ENCODE measurements at places on chromosomes 4 and X. TPM values are rescaled to one million over a fixed set of nuclear protein-coding genes. Genes with fewer than 3 reads are reported as not detected.

DNA sequence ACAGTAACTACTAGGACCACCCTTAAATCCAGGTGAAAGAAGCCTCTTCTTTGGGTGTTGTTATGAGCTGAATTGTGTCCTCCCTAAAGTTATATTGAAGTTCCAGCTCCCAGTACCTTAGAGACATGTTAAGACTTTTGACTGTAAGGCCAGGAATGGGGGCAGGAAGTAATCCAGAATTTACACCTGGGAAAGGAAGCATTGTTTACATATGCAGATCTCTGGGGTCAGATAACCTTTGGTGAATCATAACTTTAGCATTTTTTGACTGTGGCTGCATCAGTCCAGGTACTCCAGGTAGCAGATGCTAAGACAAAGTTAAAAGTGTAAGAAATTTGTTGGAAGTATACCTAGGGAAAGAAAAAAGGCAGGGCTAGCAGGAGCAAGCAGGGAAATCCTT is 104.9 kb upstream of the CENPE start:
- no peaks in the 10 kb centered on the region for H3K27me3 ChIP-seq
- no peak for DNase-seq
- no peaks in the 10 kb centered on the region for H3K36me3 ChIP-seq
- no peak overlapping the region for H3K4me3 ChIP-seq

GRCh38 chr4:99361268-99361898 is 8.8 kb upstream of the ADH1C start:
- no peak overlapping the region for H3K4me3 ChIP-seq
- no peaks in the 10 kb centered on the region for H3K27me3 ChIP-seq
- H3K27ac ChIP-seq, result no peak overlapping the region
- no peaks in the 10 kb centered on the region for H3K36me3 ChIP-seq
- H3K4me1 ChIP-seq, result no peaks in the 10 kb centered on the region

DNA sequence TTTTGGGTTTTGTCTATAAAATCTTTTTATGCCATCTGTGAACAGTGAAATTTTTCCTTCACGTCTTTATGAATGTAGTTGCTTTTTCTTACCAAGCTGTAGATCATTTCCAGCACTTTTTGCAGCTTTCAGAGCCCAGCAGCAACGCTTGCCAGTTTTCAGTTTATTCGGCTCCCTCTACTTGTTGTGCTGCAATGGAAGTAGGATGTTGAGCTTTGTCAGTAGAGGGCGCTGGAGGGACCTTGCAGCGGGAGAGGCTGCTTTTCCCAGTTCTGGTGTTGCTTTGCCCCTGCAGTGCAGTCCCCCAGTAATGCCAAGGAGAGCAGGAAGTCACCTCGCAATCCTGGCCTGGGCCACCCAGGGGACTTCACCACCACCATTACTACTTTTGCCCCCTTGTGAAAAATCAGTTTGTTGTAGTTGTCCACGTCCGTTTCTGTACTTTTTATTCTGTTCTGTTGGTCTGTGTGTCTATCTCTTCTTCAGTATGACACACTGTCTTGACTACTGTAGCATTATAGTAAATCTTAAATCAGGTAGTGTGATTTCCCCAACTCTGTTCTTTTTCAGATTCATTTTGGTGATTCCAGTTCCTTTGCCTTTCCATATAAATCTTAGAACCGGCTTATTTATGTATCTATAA is 21.8 kb downstream of the CMC4 start:
- no peak overlapping the region for H3K27ac ChIP-seq
- DNase-seq, result peak; percentile 29
- H3K36me3 ChIP-seq, result peaks cover 2% of the 10 kb centered on the region
- H3K4me3 ChIP-seq, result no peak overlapping the region

GRCh38 chr4:107068116-107068515 is 32.0 kb upstream of the DKK2 start:
- no peaks in the 10 kb centered on the region for H3K27me3 ChIP-seq
- H3K27ac ChIP-seq, result no peak overlapping the region
- DNase-seq, result no peak
- H3K4me3 ChIP-seq, result no peak overlapping the region
- no peaks in the 10 kb centered on the region for H3K36me3 ChIP-seq

DNA sequence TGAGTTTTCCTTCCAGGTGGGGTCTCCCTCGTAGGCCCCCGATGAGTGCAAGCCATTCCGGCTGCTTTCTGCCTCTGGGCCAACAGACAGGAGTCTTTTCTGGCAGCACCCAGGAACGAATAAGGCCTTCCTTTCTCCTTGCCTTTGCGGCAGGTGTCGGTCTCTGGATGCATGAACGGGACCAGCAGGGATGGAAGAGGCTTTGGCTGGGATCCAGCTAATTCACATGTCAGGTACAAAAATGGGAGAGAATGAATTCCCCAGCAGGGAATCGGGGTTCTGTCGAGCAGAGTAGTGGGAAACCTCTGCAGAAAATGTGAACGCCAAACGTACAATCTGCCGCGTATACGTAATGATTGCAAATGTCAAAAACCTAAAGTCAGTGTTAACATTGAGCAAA is 146.1 kb upstream of the TBL1X start:
- no peaks in the 10 kb centered on the region for H3K4me1 ChIP-seq
- no peaks in the 10 kb centered on the region for H3K36me3 ChIP-seq
- H3K27me3 ChIP-seq, result no peaks in the 10 kb centered on the region
- H3K27ac ChIP-seq, result no peak overlapping the region
- no peak for DNase-seq

GRCh38 chrX:13893826-13894225 is 76.9 kb upstream of the GPM6B start:
- H3K27ac ChIP-seq, result no peak overlapping the region
- H3K36me3 ChIP-seq, result no peaks in the 10 kb centered on the region
- no peaks in the 10 kb centered on the region for H3K27me3 ChIP-seq
- H3K4me1 ChIP-seq, result no peaks in the 10 kb centered on the region
- H3K4me3 ChIP-seq, result no peak overlapping the region

ELK1 gene
- polyA plus RNA-seq, result 11.6 TPM

- H3K27ac ChIP-seq, result no peak overlapping the region
- H3K27me3 ChIP-seq, result no peaks in the 10 kb centered on the region
- H3K4me1 ChIP-seq, result no peaks in the 10 kb centered on the region
- no peak overlapping the region for H3K4me3 ChIP-seq
Measured at GRCh38 chr4:156568041-156568440, 403.6 kb downstream of the PDGFC start.

GRCh38 chrX:12412561-12412960 is 274.3 kb downstream of the FRMPD4 start:
- H3K27me3 ChIP-seq, result no peaks in the 10 kb centered on the region
- no peak for DNase-seq
- H3K27ac ChIP-seq, result no peak overlapping the region
- H3K4me1 ChIP-seq, result no peaks in the 10 kb centered on the region

- H3K27me3 ChIP-seq, result no peaks in the 10 kb centered on the region
- no peak overlapping the region for H3K4me3 ChIP-seq
- H3K4me1 ChIP-seq, result no peaks in the 10 kb centered on the region
Measured at GRCh38 chr4:66920514-66920913, 624.8 kb downstream of the CENPC start.

DNA sequence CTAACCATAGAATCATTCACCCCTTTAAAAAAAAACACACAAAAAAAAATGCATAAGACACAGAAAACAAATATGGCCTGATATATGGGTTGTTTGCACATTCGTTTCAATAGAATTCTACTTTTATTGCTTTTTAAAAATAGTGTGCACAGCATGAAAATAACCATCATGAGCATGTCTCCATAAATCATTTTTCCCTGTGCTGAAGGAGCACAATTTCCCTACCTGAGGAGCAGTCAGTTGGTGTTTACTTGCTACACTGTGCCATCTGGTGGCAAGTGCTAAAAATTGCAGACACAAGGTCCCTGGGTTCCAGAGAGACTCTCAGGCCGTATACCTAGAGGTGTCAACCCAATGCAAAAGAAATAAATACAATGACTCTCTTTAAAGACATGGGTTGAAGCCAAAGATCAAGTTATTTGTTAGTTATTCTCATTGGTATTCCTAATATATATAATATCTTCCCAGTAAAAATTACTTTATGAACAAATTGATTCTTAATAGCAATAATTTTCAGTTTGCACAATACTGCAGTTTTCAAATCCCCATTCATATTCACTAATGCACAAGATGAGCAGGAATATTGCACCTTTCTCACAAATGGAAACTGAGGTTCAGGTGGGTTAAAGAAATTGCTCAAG is 551.4 kb downstream of the IQCM start:
- H3K4me1 ChIP-seq, result no peaks in the 10 kb centered on the region
- peak; percentile 24 for DNase-seq
- no peaks in the 10 kb centered on the region for H3K27me3 ChIP-seq
- H3K36me3 ChIP-seq, result no peaks in the 10 kb centered on the region
- no peak overlapping the region for H3K27ac ChIP-seq
- H3K4me3 ChIP-seq, result no peak overlapping the region

GRCh38 chr4:163556177-163556576 is 61.7 kb downstream of the TMA16 start:
- no peak overlapping the region for H3K4me3 ChIP-seq
- no peaks in the 10 kb centered on the region for H3K4me1 ChIP-seq
- no peak overlapping the region for H3K27ac ChIP-seq
- no peaks in the 10 kb centered on the region for H3K27me3 ChIP-seq
- DNase-seq, result no peak
- no peaks in the 10 kb centered on the region for H3K36me3 ChIP-seq

- H3K4me3 ChIP-seq, result no peak overlapping the region
- DNase-seq, result no peak
Measured at GRCh38 chrX:71450433-71451106, 82.3 kb upstream of the OGT start.

DNA sequence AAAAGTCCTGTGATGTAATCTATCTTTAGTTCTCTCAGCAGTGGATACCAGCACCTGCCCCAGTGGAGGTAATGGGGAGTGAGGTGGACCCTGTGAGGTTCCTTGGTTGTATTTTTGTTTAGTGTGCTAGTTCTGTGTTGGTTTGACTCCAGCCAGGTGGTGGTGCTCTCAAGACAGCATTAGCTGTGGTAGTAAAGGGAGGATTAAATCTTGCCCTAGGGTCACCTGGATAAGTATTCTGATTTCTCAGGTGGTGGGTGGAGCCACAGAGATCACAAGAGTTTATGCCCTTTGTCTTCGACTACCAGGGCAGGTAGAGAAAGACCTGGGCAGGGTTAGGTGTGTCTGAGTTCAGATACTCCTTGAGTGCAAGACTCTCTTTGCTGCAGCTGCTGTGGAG is 176.3 kb upstream of the EDA2R start:
- H3K4me1 ChIP-seq, result no peaks in the 10 kb centered on the region
- H3K27ac ChIP-seq, result no peak overlapping the region
- no peak overlapping the region for H3K4me3 ChIP-seq
- H3K27me3 ChIP-seq, result no peaks in the 10 kb centered on the region

- no peaks in the 10 kb centered on the region for H3K36me3 ChIP-seq
- no peak overlapping the region for H3K4me3 ChIP-seq
- peak; percentile 93 for DNase-seq
- H3K4me1 ChIP-seq, result peaks cover 5% of the 10 kb centered on the region
- H3K27ac ChIP-seq, result no peak overlapping the region
- H3K27me3 ChIP-seq, result no peaks in the 10 kb centered on the region
Measured at GRCh38 chr4:8534129-8534528, 46.1 kb upstream of the GPR78 start.

DNA sequence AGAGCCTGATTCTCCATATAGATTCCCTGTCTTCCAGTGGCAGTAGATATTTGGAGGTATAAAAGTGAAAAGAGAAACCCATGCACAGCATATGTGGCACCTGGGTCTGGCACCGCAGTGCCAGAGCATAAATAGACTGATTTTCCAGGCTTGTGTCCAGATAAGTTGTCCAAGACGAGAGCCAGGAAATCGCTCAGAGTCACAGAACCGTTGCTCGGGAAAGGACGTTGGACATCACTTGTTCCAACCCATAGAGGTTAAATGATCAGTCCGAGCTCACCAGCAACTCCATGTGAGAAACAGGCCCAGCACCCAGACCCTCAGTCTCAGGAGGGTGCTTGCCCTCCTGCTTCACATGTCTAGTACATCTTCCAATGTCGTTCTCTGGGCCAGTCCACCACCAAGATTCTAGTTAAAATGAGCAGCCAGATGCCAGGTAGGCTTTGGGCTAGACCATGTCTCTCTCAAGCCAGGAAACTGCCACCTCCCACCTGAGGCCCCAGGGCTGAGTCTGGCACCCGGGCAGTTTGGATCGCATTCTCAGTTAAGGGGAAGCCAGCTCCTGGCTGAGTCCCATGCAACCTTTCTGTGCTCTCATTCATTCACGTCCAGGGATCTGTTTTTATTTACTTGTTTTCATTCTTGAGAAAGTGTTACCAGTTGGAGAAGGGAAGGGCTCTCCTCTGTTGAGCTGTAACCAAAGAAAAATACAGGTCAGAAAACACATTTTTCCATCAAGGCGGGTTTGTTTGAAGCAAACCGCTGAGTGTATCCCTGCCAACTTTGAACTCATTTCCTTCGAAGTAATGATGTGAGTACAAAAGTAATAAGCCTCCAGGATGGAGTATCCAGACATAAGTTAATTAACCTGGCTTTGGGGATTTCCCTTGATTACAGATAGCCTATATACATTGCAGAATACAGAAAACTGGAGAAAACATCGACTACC is 91.7 kb downstream of the PHOX2B start:
- peaks cover 2% of the 10 kb centered on the region for H3K36me3 ChIP-seq
- no peaks in the 10 kb centered on the region for H3K4me1 ChIP-seq

DNA sequence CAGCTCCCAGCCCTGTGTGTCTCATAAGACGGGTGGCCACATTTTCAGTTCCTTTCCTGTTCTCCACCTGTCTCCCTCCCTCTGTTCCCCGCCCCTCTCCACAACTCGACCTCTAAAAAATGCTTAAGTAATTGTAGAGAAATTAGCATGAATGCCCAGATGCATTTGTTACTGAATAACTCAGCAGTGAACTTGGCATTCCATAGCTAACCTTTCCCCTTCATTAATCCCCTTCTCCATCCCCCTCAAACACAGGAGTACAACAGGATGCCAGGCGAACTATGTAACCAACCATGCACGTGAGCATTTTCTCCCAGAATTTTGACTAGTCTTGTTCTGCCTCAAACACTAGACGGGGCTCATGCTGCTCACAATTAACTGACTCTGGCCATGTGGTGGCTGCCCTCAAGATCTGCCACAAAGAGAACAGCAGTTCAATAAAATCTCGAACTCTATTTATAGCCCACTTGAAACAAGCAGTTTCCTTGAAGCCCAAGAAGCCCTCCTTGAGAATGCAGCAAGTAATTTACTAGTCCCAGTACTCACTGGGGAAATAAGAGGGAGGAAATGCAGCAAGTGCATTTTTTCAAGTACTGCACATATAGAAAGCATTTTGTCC is 351.2 kb downstream of the ARHGAP24 start:
- no peaks in the 10 kb centered on the region for H3K4me1 ChIP-seq
- H3K36me3 ChIP-seq, result no peaks in the 10 kb centered on the region
- H3K4me3 ChIP-seq, result no peak overlapping the region

DNA sequence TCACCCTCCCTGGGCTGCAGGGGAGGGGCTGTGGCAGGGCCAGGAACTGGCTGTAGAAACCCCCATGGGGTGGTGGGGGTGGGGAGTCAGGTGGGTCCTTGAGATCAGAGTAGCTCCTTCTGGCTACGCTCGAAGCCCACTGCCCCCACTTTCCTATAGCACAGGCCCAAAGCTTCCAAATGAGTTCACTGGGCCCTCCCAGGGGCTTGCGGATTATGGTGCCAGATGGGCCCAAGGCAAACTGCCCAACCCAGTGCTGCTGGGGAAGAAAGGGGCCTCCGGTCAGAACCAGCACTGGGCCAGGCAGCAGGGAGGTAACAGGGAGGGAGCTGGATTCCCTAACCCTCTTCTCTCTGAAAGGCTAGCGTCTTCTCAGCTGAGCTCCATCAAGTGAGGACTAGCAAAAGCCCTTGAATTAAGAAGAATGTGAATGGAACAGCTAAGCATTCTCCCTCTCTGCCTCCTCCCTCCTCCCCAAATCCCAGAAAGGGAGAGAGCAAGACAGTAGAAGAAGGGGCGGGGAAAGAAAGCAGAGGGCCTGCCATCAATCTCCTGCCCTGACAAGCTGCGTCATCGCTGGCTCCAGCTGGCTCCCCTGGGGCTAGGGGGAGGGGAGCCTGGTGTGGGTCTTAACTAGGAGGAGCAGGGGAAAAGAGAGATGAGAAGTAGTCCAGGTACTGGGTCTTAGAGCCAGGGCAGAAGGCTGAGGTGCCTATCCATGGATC is 34.7 kb downstream of the FRMPD3 start:
- H3K27ac ChIP-seq, result no peak overlapping the region
- no peak for DNase-seq
- no peaks in the 10 kb centered on the region for H3K4me1 ChIP-seq
- no peak overlapping the region for H3K4me3 ChIP-seq
- no peaks in the 10 kb centered on the region for H3K36me3 ChIP-seq
